ENCODE measurements at places on chromosomes 1 and 21. TPM values are rescaled to one million over a fixed set of nuclear protein-coding genes. Genes with fewer than 3 reads are reported as not detected.

HRNR gene
- not detected for total RNA-seq

C2CD2 gene
- total RNA-seq = 14.6 TPM

LCE1A gene
- total RNA-seq = not detected

SPOCD1 gene
- total RNA-seq = 2.7 TPM

CFHR2 gene
- total RNA-seq = not detected

OR2T2 gene
- total RNA-seq = not detected

TLR5 gene
- total RNA-seq = not detected

METTL25B gene
- 24.4 TPM for total RNA-seq

HNRNPCL4 gene
- not detected for total RNA-seq

KRTAP21-2 gene
- total RNA-seq = not detected

DNAJC6 gene
- total RNA-seq = 2.2 TPM

PCSK9 gene
- total RNA-seq = 75.1 TPM

- no peak for DNase-seq
Measured at GRCh38 chr1:181206513-181206912, 118.0 kb downstream of the IER5 start.

GRCh38 chr1:235093696-235094592 is 34.7 kb downstream of the TOMM20 start:
- DNase-seq = peak; percentile 84

- DNase-seq = peak; percentile 12
Measured at GRCh38 chr1:34370748-34371147, 194.0 kb downstream of the C1orf94 start.

DNA sequence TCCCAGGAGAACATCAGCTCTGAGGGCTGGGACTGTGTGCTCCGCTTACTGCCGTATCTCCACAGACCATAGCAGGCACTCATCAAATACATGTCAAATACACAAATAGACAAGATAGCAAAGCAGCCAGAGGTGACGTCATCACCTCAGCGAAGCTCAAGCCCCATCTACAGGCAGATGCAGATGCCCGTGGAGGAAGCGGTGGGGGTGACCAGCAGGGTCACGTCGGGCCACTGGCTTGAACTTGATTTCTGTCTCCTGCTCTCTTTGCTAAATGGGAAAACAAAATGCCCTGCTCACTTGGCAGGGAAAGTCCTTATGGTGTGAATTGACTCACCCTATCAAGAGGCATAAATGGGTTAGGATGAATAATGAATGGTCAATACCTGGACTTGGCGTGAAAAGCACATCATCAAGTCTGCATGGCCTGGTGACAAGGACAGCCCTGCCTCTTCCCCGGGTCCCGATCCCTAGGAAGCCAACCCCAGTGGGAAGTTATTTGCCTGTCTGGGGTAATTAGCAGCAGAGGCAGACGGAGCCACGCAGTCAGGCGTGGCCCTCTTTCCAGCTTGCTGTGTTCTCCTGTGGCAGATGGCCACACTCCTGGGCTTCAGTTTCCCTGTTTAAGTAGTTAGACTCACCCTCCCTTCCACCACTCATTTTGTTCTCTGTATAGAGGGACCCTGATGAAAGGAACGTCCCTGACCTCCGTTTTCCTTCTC is 536.0 kb downstream of the NPHP4 start:
- no peak for DNase-seq

- no peak for DNase-seq
Measured at GRCh38 chr1:193042766-193043691, 16.1 kb downstream of the UCHL5 start.

GRCh38 chr1:167137793-167138510 is 44.1 kb downstream of the STYXL2 start:
- no peak for DNase-seq

- no peak for DNase-seq
Measured at GRCh38 chr1:77545970-77546369, 136.5 kb downstream of the ZZZ3 start.

DNA sequence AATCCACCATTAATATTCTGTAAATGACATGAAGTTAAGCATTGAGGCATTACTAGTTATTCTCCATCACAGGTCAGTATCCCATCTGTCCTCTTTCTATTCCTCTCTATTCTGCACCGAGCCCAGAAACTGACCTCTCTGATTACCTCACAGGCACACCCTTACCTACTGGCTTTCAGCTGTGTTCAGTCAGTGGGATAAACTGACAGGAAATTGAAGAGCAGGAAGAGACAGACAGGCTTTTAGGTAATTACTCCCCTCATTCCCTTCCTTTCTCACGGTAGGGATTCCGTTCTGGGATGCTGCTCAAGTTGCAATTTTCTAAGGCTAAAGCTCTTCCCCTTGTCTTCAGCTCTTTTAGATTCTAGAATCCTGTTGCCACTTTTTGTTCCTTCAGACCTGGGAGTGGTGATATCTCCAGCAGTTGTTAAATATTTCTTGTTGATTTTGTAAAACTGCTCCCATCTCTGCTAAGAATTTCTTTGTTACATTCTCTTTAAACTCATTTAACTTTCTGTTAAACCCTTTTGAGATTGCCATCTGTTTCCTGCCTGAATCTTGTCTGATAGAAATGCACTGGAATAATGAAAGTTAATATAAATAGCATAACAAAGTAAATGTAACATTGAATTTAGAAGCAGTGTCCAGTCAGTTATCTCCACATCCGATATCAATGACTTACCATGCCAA is 1063.4 kb downstream of the PLA2G4A start:
- no peak for DNase-seq

DNA sequence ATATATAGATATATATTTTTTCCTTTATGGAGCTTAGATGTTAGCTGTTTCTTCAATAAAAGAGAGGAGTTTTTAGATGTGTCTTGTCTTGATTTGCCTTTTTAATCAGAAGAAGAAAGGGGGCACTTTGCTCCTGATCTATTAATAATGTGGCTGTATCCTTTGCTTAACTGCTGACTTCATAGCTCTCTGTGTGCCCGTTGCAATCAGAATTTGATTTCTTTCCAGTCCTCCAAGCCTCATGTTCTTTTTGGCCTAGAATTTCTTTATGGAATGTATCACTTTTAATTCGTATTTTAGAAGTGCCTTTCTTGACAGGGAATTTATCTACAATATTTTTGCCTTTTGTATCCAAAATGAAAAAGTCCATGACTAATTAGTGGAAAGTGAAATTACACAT is 85.3 kb downstream of the C1orf21 start:
- no peak for DNase-seq

DNA sequence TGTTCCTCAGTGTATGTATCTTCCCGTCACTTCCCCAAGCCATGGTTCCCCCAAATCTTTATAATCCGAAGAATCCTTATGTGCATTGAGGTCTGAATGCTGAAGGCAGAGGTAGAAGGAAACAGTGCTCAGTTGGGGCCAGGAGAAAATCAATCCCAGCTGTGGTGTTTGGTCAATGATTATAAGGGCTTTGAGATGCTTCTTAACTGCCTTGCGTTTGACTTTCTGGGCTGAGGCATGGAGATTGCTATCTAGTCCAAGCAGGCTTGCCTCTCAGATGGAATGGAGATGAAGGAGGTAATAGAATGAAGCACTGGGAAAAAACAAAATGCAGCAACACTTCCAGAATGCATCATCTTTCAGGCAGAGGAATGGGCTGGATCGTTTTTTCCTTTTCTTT is 3.6 kb upstream of the MAP1LC3C start:
- no peak for DNase-seq

DNA sequence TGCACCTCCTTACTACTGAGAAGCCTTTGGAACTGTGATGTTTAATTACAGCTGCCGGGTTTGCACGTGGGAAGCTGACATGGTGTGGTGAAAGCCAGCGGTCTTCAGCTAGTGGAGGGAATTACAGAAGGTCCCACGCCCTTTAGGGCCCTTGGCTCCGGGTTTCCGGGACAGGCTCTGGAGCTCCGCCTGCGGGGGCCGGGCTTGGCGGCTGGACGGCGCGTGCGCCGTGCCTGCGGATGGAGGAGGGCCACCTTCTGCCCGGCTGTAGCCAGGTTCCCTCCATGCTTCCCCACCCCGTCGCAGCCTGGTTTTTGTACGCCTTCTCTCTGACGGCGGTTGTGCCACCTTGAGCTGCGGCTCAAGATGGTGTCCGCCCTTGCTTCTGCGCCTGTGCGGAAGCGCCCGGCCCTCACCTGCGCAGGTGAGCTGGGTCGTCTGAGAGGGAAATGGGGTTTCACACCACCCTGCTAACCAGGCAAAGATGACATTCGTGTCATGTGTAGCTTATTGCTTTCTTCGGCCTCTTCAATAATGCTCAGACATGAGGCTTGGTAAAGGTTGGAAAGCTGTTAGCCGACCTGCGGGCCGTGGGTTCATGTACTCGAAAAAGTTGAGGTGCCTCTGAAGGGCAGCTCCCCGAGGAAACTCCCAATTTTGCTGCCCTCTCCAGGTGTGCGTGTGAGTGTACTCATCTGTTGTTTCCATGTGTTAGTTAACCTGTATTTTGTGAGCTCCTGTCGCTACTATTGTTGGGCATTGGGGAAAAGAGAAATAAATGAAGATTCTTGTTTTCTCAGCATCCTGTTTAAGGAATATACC is 36.6 kb upstream of the OPRD1 start:
- peak; percentile 87 for DNase-seq

- DNase-seq = no peak
Measured at GRCh38 chr1:148383966-148384365, 99.1 kb downstream of the PPIAL4G start.

GRCh38 chr1:71054281-71054731 is 6.7 kb upstream of the PTGER3 start:
- DNase-seq = peak; percentile 38

- no peak for DNase-seq
Measured at GRCh38 chr1:54218883-54219687, 19.1 kb downstream of the MRPL37 start.

GRCh38 chr1:61807606-61808140 is 65.4 kb downstream of the PATJ start:
- DNase-seq = no peak

- DNase-seq = no peak
Measured at GRCh38 chr1:95067568-95067967, 5.2 kb downstream of the ALG14 start.

- DNase-seq = no peak
Measured at GRCh38 chr1:91952187-91952586, 3.0 kb downstream of the BRDT start.

GRCh38 chr1:8396786-8397406 is 79.0 kb downstream of the SLC45A1 start:
- DNase-seq = no peak

DNA sequence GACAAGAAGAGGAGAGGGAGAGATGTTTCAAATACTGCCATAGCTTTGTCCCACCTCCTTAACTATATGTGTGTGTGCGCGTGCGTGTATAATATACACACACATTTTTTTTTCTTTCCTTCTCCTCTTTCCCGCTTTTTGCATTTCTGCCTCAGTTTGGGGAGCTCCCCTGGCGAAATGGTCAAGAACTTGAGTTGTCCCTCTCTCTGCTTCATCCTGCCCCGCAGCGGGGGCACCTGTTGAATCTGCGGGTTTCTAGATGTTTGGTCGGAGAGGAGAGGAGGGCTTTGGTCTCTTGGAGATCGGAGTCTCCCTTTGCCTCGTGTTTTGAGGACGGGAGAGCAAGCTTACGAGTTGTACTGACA is 504 bp downstream of the SCCPDH start:
- no peak for DNase-seq

- DNase-seq = no peak
Measured at GRCh38 chr1:166119471-166119965, 47.3 kb downstream of the FAM78B start.

GRCh38 chr21:32949701-32950100 is 76.0 kb upstream of the OLIG2 start:
- peak; percentile 24 for DNase-seq

DNA sequence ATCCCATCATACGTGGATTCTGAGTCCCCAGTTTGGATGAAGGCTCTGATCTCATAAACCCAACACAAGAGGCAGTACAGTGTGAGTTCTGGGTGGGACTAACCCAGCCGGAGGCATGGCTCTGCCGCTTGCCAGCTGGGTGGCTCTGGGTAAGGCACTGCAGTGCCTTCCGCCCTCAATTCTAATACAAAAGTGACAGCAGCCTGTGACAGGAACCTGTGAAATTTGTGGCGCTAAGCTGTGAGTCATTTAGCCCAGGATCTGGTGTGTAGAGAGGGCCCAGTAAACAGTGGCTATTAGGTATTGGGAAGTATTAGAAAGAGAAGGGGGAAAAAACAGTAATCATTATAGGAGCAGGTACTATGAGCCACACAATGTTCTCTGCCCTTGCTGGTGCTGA is 23.3 kb downstream of the HSPG2 start:
- DNase-seq = no peak

DNA sequence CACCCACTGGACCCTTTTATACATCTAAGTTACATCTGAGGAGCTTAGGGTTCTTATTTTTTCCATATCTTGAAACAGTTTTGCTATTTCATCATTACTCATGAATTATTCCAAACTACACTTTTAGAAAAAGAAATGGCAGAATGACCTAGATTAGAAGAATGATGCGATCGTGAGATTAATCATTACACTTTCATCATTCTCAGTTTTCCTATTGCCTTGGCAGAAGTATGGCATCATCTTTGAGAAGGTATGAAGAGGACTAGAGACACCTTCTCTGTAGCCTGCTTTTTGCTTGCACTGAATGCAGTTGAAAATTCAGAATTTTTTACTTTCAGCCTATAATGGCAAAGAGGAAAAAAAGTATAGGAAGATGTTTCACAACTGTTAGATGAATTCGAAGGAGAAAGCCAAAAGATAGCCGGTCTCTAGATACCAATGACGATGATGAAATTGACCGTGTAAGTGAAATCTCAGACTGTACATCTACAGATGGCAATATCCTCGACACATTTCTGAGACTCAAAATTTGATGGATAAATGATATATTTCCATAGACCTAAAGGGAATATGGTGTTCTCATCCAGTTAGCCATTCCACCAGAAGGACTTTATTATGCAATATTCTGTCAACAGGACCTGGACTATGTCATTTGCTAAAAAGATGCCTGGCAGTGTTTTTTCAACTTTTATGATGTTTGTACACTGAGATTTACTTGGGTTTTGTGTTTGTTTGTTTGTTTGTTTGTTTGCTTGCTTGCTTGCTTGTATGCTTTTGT is 191.8 kb downstream of the TOMM20 start:
- no peak for DNase-seq

DNA sequence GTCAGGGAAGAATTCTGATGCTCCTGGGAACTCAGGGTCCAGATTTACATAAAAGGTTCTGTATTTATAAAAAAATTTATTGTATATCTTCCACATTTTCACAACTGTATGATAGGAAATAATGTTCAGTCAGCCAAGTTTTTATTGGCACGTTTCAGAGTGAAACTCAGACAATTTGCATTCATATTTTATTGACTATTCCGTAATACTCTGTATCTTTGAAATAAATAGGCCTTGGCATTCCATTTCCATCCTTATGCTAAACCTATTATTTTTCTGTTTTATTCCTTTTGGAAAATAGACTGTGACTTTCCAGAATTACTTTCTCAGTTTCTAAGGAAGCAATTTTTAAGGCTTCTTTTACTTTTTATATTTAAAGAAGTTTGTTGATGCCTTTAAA is 329.0 kb downstream of the OLFM3 start:
- DNase-seq = no peak
